NCI-H345 (cell line): ENCODE measurements at places on chromosomes 7 and 10.

GRCh38 chr10:96212911-96213310 lies 58.5 kb downstream of the BLNK start:
- DNase-seq = no peak

- no peak for DNase-seq
Observed at GRCh38 chr10:23293145-23293724, 51.4 kb downstream of the C10orf67 start.

DNA sequence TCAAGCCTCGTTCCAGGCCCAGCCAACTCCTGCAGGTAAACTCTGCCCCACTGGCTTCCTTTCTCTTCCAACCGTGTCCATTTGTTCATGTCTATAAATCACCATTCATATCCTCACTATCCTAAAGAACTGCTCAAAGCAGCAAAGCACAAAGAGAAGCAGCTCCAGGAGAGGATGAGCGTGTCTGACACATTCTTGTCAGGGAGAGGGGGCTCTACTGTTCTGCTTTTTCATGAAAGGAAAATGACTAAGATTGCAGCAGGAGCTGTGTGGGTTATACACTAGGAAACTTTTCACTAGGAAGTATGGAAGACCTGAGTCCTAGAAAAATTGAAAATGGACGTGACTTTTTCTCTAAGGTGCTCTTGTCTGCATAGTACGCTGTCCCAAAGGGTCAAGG lies 16.7 kb downstream of the AGFG2 start:
- DNase-seq = no peak

- no peak for DNase-seq
Observed at GRCh38 chr7:116770941-116771340, 91.4 kb upstream of the CAPZA2 start.

DNA sequence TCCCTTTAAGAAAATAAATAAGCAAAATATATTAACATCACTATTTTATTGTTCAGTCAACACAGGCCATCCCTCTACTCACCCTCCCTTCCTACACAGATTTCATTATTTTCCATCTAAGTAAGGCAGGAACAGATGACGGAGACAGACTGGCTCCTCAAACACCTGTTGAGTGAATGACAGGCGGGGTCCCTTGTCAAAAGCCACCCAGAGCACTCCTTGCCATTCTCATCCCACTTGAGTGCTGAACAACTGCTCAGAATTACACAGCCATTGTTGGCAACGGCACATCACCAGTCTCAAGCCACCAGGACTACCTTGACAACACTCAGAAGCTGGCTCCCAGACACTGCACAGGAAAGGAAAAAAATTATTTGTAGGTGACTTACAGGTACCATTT lies 3.3 kb downstream of the GRB10 start:
- DNase-seq = peak; percentile 38

GRCh38 chr7:131109011-131109758 lies 218.5 kb upstream of the MKLN1 start:
- DNase-seq = no peak

- DNase-seq = no peak
Observed at GRCh38 chr7:20064181-20064970, 152.8 kb downstream of the MACC1 start.
